Hematopoietic multipotent progenitor cell treated with erythropoietin and hydrocortisone succinate and interleukin-3 and kit ligand, for 8 days (in vitro differentiated cells): ENCODE measurements at places on chromosomes 2 and 18.

- no peak for DNase-seq
Observed at GRCh38 chr2:38174131-38174530, 98.2 kb upstream of the CYP1B1 start.

- DNase-seq, result no peak
Observed at GRCh38 chr2:88230911-88231310, 60.8 kb downstream of the THNSL2 start.

GRCh38 chr2:174339561-174340399 lies 5.0 kb downstream of the SP9 start:
- no peak for DNase-seq

- DNase-seq, result peak; percentile 51
Observed at GRCh38 chr2:98601532-98602132, 6.7 kb downstream of the COA5 start.

DNA sequence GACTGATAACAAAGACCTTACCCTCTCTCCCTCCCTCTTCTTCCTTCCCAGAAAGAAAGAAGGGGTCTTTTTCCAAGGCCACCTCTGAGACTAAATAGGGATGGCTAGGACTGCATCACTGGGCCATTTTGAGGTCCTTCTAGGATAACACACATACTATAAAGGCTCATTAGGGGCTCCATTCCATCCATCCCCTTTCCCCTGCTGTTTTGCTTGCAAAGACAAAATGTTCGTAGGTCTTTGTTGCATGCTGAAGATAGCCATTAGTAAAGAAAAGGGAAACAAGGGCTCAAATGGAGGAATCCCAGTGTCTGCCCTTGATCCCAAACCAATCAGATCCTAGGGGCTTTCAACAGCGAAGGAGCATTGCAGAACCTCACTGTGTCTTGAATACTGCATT lies 344.3 kb downstream of the CYP26B1 start:
- no peak for DNase-seq

DNA sequence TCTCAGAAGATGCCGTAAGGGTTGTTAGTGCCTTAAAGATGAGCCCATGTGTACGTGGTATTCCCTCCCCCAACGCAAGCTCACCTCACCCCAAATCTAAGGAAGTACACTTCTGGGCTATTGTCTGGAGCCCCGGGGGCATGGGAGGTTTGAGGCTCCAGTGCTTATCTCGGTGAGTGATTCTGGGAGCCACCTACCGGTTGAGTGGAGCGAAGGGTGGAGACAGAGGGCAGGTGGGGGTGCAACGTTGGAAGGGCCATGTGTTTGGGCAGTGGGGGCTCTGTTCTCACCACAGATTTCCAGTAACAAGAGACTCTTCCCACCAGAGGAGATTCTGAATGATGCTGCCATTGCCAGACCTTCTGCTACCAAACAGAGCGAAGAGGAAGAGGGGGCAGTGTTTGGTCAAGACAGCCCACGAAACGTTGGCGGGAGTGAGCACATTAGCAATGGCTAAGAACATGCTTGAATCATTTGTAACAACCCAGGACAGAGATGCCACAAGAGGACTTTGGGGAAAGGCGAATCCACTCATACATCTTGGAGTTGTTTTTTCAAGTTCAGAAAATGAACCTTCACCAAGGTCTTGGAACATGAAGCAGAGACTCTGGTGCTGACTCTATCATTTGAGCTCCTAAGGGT lies 38.7 kb downstream of the TWIST2 start:
- DNase-seq, result no peak

DNA sequence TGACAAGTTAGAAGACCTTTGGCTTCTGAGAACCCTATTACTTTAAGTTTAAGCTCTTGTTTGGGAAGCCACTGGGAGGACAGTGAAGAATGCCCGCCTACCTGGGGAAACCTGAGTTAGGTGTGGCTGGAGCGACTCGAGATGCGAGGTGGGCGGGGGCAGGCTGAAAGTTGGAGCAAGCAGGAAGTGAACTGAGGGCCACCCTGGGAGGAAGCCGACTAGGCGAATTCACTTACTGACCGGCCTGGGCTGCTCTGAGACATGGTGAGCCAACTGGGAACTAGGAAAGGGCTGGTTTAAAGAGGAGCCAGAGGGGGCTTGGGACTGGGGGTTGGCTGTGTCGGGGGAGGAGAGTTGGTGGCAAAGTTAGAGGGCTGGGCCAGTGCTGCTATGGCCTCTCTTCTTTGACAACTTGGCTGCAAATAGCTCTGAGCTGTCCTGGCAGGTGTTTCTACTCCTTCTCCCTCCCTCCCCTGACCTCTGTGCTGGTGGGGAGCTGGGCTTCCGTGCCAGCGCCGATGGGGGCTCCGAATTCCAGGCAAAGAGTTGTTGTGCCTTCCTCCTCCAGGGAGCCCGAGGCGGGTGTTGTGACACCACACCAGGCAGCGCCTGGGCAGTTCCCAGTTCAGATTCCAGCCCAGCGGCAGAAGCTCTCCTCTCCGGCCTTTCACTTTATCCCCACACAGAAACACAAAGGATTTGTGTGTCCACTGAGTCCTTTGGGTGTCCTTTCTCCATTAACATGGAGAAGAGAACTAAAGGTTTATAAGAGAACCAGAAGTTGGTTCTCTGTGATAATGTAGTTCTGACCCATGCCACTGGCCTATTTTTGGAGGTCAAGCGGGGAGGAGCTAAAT lies at the start of gene VAMP8:
Gene VAMP8 (plus strand): TSS at position 201 of the 857 bp plus-strand sequence. CDS start 61 bp downstream, at position 262.
- peak; percentile 56 for DNase-seq

- DNase-seq, result no peak
Observed at GRCh38 chr18:72160510-72161445, 383.4 kb downstream of the CBLN2 start.

DNA sequence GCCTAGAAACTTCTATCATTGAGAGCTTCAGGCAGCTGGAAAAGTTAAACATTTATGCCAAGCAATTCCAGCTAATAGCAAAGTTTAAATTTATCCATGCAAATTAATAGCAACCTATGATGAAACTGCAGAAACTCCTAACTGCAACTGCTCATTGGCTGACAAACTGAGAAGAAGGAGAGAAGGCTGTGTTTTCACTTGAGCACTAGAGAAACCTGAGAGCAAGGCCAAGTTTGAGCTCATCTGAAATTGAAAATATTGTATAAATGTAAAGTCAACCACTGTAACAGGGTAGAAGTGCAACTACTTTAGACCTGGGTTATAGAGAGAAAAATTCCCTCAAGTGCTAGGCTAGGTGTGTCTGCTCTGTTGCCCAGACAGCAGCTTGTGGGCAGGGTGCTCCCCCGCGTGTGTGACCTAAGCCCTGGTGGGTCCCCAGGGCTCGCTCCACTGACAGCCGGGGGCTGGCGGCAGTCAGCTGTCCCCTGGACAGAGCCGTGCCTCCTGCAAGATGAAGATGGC lies 50.2 kb downstream of the CABYR start:
- DNase-seq, result no peak

GRCh38 chr2:72819501-72819900 lies 6.3 kb downstream of the EXOC6B start:
- DNase-seq, result no peak

GRCh38 chr2:3513026-3513810 lies 6.1 kb downstream of the ADI1 start:
- no peak for DNase-seq

- no peak for DNase-seq
Observed at GRCh38 chr18:48293954-48294898, 115.0 kb downstream of the ZBTB7C start.

DNA sequence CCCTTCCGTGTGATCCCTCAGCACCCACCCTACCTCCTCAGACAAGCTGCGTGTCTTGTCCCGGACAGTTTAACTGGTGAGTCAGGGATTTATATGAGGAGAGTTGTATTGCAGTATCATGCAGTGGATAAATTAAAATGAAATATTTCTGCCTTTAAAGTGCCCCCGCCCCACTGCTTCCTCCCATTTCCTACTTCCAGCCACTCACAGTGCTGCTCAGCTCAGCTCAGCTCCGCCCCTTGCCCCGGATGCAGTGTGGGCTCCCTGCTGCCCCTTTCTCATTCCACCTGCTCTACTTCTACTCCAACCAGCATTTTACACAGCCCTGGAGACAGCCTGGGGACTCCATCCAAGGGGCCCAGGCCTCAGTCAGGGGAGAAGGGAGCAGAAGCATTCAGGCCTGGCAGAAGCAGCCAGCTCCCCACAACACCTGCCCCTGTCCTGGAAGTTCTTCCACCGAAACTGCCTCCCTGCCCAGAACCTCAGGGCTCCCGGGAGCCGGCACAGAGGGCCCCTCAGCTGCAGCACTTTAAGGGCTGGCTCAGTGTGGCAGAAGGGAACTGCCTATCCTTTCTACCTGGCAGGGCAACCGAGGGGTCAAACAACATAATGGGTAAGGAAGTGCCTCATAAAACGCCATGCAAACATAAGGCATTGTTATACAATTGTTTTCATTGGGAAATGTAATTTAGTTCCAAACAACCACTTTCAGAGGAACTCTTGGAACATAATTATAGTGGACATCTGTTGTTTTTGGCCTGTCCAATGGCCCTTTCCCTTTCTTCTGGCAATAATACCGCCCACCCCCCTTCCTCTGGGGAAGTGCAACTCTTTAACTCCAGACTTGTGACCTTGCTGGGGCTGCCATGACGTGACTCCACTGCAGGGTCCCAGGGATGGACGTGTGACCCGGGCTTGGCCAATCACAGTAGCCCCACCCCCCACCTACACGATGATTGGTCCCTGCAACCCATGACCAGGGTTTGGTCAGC lies 102.3 kb downstream of the LIPG start:
- no peak for DNase-seq

DNA sequence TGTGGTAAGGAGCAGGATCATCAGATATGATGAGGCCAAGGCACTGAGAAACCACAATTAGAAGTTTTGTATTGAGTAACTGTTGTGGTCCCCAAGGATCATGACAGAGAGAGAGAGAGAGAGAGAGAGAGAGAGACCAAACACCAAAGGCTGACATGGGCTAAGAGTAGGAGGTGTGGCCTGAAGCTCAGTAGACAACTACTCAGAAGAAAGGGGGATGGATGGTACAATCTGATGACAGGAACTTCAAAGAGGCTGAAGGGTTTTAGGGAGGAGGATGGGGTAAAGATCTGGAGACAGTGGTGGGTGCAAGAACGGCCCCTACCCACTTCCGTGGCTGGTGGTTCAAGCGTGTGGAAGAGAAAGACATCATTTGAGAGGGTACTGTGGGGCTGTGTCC lies 135.0 kb downstream of the DCDC2C start:
- DNase-seq, result no peak

GRCh38 chr2:37551783-37552182 lies 119.7 kb downstream of the CDC42EP3 start:
- no peak for DNase-seq

DNA sequence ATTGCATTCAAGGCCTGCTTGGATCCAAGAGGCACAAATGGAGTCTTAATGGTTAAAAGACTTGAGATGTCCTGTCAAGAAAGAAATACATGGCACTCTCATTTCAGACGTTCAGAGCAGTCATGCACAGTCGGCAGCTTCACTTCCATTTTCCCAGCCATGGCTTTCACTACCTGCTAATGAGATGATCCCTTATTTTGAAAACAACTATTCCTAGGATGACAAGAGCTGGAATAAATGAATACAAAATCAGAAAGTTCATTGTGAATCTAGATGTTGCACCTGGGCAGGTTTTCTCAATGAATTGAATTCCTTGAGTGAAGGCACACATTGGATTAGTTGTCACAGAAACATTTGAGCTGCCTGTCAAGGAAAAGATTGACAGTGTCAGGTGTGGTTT lies 25.7 kb downstream of the ABCG5 start:
- DNase-seq, result no peak

DNA sequence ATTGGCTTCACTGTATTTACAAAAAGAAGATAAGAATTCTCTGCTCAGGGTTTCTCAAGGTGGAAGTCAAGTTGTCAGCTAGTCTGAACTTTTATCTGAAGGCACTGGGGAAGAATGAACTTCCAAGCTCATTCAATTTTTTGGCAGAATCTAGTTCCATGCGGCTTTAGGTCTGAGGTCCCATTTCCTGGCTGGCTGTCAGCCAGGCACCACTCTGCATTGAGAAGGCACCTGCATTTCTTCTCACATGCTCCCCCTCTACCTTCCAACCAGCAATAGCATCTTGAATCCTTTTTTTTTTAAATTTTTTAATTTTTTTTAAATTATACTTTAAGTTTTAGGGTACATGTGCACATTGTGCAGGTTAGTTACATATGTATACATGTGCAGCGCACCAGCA lies 46.2 kb upstream of the RPE start:
- DNase-seq, result no peak

- no peak for DNase-seq
Observed at GRCh38 chr18:69401226-69401971, 711 bp downstream of the DOK6 start.

DNA sequence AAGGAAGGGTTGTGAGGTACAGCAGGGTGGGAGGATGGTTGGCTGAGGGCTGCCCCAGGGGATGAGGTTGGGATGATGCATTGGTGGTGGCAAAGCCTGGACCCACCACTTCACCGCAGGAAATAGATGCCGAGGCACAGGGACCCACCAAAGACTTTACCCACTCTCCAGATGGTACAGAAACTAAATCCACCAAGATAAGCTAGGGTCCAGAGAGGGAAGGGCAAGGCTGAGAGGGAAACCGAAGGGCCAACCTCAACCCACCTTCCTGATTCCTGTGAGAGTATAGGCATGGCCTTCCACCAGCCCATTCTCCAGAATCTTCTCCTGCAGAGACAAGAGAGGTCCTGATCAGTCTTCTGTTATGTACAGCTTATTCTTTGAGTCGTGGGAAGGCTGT lies 18.1 kb downstream of the CAPN14 start:
- no peak for DNase-seq

- peak; percentile 19 for DNase-seq
Observed at GRCh38 chr2:62014102-62014501, 108.6 kb downstream of the COMMD1 start.

DNA sequence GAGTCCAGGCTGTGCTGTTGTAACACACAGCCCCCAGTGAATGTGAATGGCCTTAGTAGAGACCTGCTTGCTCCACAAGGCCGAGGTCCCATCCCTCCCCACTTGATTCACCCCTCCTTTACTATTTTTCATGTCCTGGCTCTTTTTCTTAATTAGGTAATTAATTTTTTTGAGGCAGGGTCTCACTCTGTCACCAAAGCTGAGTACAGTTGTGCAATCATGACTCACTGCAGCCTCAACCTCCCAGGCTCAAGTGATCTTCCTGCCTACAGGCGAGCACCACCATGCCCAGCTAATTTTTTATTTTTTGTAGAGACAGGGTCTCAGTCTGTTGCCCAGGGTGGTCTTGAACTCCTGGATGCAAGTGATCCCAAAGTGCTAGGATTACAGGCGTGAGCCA lies 19.3 kb downstream of the FBLN7 start:
- no peak for DNase-seq

GRCh38 chr2:230895536-230896345 lies 29.3 kb downstream of the GPR55 start:
- DNase-seq, result peak; percentile 47
